ENCODE measurements at places on chromosomes 16 and 17.

GRCh38 chr17:28901866-28902818 lies 737 bp downstream of the DHRS13 start:
- peak; percentile 90 for DNase-seq

GRCh38 chr16:27722207-27722606 lies 172.3 kb downstream of the KATNIP start:
- DNase-seq, result no peak

GRCh38 chr16:2836646-2837508 lies 6.8 kb downstream of the ZG16B start:
- no peak for DNase-seq

- DNase-seq, result no peak
Observed at GRCh38 chr17:31175237-31175636, 80.5 kb downstream of the NF1 start.

GRCh38 chr17:35254107-35254773 lies 11.4 kb downstream of the SLFN5 start:
- DNase-seq, result no peak

GRCh38 chr16:2804728-2805127 lies 6.5 kb downstream of the PRSS41 start:
- DNase-seq, result no peak

DNA sequence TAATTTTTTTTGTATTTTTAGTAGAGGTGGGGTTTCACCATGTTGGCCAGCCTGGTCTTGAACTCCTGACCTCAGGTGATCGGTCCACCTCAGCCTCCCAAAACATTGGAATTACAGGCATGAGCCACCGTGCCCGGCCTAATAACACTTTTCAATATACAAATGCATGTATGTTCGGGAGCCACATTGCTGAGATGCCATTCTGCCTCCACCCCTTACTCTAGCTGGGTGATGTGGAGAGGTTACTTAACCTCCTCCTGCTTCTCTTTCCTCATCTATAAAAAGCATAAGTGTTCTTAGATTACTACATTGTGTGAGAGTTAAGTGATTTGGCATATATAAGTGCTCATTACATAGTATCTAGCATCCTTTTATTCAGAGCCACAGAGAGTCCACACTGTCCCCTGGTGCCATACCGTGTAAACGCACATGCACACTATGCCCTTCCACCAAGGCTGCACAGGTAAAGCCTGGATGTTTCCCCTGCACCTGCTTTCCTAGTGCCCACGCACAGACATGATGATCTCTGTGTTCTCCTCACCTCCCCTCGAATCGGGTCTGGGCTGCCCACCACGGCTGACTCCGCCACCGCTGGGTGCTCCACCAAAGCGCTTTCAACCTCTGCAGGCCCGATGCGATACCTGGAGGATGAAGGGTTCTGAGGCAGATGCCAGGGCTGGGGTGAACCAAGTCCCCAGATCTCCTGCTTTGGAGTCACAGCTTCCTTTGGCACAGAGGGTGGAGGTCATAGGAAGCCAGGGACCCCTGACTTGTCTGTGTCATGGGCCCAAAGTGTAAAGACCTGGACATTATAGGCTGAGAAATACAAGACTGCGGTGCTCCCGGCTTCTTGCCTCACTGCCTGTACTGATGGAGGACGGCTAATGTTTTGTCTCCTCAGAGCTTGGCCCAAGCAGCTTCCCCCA lies 49.0 kb upstream of the ACSM2B start:
- no peak for DNase-seq
